ENCODE measurements at places on chromosomes 2 and 18.

DNA sequence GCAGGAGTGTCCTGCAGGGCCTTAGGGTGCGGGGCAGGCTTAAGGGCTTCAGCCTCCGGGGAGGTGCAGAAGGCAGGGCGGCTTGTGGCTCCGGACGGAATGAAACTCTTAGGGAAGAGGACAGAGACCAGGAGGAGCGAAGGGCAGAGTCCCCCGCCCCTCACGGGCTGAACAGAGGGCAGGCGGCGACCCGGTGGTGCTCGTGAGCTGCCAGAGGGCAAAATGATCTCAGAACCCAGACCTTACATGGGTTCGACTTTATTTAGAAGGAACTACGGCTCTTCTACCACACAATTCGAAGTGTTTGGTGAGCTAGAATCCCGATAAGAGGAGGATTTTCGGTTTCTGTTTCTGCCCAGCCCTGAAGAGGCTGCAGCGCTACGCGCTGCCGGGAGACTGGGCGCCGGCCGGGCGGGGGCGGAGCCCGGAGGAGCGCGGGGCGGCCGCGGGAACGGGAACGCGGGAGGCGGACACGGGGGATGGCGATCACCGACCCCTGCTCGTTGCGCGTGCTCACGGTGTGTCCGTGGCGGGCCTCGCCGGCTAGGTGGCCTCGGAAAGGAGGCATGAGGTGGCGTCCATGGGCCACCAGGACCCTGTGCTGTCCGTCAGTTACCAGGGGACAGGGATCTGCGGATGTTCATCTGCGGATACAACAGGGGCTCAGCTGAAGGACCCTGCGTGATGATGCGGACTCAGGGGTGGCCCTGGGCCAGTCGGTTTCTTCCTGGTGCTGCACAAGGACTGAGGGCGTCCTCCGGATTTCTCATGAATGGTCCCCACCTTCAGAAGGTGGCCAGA is 4.2 kb upstream of the SP100 start:
- peak; percentile 68 for DNase-seq

- DNase-seq, result no peak
Measured at GRCh38 chr18:10195529-10195928, 258.9 kb upstream of the APCDD1 start.

- peak; percentile 45 for DNase-seq
Measured at GRCh38 chr2:75596784-75597183, 36.0 kb upstream of the EVA1A start.

DNA sequence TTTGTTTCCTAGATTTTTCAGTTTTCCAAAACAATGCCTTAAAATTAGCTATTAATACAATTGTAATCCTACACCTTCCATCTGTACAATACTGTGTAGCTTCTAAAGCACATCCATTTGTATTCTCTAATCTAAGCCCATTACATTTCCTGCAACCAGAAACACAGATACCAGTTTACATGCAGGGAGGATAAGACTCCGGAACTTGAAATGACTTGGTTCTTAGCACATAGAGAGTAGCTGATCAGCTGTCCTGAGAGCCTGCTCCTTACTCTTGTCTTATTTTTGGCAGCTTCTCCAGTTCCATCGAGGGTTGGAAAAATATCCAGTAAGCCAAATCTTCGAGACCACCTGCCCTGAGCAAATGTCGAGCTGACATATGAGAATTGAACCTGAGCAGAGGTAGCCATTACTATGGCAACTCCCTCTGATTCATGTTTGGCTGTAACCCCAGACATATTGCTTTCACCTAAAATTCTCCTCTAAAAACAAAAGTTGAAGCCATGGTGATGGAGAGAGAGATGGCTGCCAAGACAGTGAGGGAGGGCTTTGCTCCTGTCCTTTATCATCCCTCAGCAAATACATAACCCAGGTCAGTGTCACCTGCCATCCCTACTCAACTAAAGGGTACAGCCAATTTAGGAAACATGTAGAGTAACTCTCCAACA is 542.8 kb downstream of the IRS1 start:
- no peak for DNase-seq

DNA sequence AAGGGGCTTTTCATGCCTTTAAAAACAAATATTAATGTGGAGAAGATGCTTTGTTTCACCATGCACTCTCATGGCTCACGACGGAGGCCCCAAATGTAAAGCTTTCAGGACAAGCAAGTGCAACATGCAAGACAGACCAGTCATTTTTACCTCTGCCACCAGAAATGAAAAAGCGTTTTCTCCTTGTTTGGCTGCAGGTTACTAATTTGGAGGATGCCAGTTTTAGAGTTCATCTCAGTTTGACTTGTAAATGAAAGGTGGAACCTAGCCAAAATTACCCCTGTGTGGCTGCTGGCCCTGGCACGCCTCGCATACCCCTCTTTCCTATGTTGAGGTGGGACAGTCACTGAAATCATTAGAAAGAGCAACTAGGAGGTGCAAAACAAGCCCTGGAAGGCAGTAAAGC is 138.6 kb downstream of the BCL2 start:
- no peak for DNase-seq
